GM18507 (cell line): ENCODE measurements at places on chromosomes 1 and 21.

DNA sequence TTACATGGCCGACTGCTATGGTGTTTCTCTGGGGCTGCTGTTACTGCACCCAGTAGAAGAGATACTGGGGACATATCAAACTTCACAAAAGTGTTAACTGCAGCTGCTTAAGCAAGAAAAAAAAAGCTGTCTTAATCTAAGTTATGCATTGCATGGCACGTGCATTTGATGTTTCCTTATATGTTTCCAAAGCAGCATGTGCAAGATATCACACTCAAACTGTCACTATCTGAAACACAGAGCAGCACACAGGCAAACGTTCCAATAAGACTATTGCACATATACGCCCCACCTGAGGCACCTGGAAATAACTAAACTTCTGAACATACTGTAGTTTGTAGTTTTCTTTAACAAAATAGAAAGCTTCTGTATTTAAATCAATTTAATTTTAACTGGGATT lies 671.4 kb upstream of the ADGRL2 start:
- no peak for DNase-seq

- no peak for DNase-seq
Observed at GRCh38 chr1:18313523-18313922, 167.2 kb upstream of the KLHDC7A start.

- DNase-seq, result no peak
Observed at GRCh38 chr1:203278082-203278884, 27.0 kb upstream of the BTG2 start.

DNA sequence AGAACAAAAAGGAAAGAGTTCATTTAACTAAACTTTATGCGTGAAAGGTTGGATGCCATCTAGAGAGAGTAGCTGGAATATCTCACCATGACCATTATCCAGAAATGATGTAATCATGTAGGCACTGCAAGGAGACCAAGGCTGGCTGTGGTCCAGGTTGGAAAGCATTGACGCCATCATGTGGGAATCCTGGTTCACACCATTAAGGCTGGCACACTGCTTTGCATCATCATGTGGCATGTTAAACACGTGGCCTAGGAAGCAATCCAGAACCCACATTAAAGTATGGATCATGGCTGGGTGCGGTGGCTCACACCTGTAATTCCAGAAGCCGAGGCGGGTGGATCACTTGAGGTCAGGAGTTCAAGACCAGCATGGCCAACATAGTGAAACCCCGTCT lies 4.3 kb downstream of the ADAMTS1 start:
- no peak for DNase-seq

DNA sequence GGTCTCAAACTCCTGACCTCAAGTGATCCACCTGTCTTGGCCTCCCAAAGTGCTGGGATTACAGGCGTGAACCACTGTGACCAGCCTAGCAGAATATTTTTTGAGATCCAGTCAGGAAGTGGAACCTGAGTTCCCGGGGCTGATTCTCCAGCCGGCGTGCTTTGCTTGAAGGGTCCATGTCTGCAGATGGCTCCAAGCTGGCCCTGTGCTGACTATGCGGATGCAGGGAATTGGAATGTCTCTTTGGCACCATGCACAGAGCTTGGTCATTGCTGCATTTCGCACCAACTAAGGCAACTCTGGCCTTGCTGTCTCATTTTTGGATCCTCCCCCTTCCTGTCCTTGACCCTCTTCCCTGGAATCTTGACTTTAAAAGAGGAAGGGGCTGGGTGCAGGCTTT lies 28.1 kb downstream of the ARHGEF10L start:
- no peak for DNase-seq

DNA sequence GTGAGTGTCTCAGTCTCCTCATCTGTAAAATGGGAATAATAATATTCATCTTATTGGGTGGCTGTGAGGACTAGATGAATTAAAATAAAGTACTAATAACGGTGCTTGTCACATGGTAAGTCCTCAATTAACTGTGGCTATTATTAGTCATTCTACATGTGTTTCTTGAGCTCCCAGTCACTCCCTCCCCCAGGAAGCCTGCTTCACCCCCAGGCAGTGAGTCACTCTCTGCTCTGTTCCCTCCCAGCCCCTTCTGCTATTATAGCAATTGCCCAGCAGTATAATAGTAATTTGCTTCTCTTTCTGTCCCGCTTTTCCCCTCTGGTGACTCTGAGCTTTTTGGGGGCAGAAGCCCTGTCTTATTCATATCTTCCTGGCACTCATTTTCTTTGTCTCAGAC lies 102.0 kb downstream of the BEND5 start:
- DNase-seq, result no peak
